Ovary (tissue), 10 donors: ENCODE measurements at places on chromosomes 7 and 10.

- no peak for DNase-seq
These were observed 787.0 kb upstream of the C7orf33 start for GRCh38 chr7:147803606-147804005.

GRCh38 chr7:97580205-97580604 is 151.7 kb upstream of the TAC1 start:
- no peak for DNase-seq

GRCh38 chr10:86139066-86139657 is 227.4 kb downstream of the GRID1 start:
- no peak for DNase-seq

GRCh38 chr10:132011024-132011423 is 29.3 kb upstream of the BNIP3 start:
- DNase-seq = no peak

DNA sequence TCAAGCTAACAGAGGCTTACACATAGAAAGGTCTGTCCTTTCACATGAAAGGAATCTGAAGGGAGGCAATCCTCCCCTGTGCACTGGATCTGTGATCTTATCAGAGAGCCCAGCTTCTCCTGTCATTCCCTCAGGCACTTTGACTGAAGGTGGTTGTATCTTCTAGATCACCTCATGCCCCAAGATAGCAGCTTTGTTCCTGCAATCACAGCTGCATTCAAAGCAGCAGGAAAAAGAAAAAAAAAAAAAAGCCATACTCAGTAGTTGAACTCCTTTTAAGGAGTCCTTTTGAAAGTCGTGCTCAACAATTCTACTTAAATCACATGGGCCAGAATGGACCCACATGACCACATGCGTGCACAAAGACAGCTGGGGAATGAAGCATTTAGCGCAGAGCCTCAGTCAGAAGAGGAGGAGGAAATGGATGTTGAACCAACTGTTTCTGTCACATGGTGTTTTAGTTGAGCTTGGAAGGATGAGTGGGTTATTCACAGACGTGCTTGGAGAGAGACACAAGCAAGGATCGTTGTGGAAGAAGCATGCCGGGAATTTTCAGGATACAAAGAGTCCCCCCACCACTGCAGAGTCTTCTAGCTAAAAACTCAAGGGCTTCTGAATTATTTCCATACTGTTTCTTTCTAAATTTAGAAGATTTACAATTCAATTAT is 13.0 kb upstream of the PFKP start:
- DNase-seq = no peak

GRCh38 chr7:2654059-2654458 is 22.3 kb downstream of the TTYH3 start:
- no peak for DNase-seq

- DNase-seq = no peak
These were observed 721.5 kb downstream of the GRID1 start for GRCh38 chr10:85645053-85645452.

- no peak for DNase-seq
These were observed 90.7 kb downstream of the APBB1IP start for GRCh38 chr10:26528715-26529393.

DNA sequence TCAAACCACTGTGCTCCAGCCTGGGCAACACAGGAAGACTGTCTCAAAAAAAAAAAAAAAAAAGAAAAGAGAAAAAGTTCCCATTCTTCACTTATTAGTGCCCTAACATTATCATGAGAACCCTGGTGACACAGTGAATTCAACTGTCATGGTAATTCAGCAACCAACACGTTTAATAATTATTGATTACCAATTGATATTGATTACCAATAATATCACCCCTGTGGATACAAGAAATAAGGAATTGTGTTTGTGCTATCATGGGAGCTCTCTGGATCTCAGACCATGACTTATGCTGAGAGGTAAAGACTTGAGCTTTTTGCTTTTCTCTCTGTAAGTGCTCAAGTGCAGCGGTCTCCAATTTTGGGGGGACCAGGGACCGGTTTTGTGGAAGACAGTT is 195.3 kb downstream of the TPST1 start:
- no peak for DNase-seq

DNA sequence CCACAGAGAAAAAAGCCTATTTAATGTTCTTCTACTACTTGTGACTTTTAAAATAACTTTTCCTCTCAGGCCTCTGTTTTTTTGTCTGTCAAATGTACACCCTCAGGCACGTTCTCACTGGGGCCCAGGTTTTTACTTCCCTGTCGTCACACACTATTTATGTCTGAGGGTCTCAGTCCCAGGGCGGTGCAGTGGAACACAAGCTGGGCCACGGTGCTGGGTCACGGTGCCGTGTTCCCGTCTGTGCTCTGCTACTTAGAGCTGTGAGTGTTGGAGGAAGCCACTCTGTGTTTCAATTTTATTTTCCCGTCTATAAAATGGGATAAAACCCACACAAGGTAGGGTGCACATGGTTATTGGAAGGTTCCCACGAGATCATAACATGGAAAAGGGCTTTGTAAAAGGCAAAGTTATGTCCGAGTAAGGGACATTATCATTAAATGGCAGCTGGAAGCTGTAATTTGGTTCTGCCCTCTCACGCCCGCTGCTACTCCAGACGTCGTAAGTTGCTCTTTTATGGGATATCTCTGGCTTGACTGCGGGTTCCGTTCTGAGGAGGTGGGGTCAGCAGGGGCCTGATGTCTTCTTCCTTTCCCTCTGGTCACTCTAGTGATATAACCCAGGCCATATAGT is 25.2 kb downstream of the ZNF775 start:
- DNase-seq = no peak
